ENCODE measurements at places on chromosomes 6 and 20.
A peak's percentile ranks its signal among the peaks of the same experiment; 100 is the strongest.

DNA sequence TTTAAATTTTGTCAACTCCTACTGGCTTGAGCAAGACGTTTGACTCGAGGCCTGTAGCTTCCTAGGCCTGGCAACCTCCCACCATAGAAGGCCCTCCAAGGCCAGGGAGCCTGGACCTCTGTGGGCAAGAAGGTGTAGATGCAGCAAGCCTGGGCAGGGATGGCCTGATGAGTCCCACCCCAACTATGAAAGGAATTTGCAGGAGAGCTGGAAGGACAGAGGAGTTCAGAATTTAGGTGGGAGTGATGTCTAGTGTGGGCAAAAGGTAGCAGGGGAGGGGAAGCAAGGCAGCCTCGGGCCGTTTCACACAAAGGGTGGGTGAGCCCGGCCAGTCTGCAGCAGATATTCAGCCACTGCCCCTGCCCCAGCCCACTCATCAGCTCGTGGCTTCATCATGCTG is 245.2 kb downstream of the CDH26 start:
- H3K27ac ChIP-seq = no peak overlapping the region
- no peak overlapping the region for H3K4me3 ChIP-seq
- no peaks in the 10 kb centered on the region for H3K36me3 ChIP-seq
- no peaks in the 10 kb centered on the region for H3K27me3 ChIP-seq
- no peak for DNase-seq

- H3K27ac ChIP-seq = peak overlapping the region; percentile 90
- H3K4me1 ChIP-seq = peaks cover 8% of the 10 kb centered on the region
These were observed 672 bp upstream of the UBE2V1 start for GRCh38 chr20:50113420-50114224.

- H3K27me3 ChIP-seq = no peaks in the 10 kb centered on the region
- H3K4me1 ChIP-seq = no peaks in the 10 kb centered on the region
- H3K4me3 ChIP-seq = no peak overlapping the region
- no peak for DNase-seq
These were observed 82.3 kb downstream of the SYNE1 start for GRCh38 chr6:152554851-152555250.

DNA sequence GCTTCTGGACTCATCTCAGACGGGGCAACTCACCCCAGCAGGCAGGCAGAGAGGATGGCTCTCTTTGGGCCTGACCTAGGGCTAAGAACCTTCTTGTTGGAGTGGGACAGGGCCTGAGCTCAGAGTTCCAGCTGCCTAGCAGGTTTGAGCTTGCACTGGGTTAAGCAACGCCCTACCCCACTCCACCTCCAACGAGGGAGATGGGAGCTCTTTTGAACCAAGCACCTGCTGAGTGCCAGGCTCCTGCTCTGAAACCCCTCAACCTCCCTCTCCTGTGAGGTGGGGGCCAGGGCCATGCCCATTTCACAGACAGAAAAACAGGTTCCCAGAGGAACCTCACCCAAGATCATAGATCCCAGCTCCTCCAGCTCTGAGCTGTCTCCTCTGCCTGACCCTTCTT is 54.3 kb downstream of the SNAI1 start:
- H3K27me3 ChIP-seq = no peaks in the 10 kb centered on the region
- no peak overlapping the region for H3K4me3 ChIP-seq
- no peaks in the 10 kb centered on the region for H3K4me1 ChIP-seq
- no peak for DNase-seq

DNA sequence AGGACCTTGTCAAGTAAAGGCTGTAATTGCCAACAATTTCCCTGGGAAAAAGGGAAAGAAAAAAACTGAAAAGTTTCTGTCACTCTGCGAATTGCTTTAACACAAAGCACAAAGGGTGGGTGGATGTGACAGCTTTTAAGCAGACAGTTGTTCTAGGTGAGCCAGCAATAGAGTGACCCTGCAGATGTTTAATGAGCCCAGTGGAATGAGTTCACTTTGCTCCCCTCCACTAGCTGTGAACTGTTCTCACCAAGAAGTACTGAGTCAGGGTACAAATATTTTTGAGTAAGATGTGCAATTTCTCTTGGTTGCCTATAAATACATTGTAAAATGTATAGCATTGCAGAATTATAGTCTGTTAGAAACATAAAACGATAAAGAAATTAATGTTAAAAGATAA is 26.2 kb upstream of the LRRC1 start:
- no peaks in the 10 kb centered on the region for H3K36me3 ChIP-seq
- no peak for DNase-seq
- no peak overlapping the region for H3K27ac ChIP-seq
- no peaks in the 10 kb centered on the region for H3K27me3 ChIP-seq
- H3K4me1 ChIP-seq = no peaks in the 10 kb centered on the region

DNA sequence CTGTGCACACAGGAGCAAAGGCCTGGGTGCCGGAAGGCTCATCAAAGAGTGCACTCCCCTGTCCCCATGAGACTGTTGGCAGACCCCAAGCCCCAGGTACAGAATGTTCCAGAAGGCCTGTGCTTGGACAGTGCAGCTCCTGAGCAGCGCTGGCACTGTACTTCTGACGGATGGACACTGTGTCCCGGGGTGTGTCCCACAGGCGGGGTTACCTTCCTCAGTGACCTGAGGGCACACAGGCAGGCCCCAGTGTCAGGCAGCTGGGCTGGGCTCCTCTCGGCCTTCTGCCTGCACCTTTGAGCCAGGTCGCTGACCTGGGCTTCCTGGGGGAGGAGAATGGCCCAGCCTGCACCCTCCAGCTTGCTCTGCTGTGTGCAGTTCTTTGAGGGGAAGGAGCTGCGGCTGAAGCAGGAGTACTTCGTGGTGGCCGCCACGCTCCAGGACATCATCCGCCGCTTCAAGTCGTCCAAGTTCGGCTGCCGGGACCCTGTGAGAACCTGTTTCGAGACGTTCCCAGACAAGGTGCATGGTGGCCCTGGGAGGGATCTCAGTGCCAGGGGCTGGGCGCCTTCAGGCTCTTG is 30.1 kb downstream of the PYGB start:
- H3K27ac ChIP-seq = no peak overlapping the region
- H3K4me1 ChIP-seq = no peaks in the 10 kb centered on the region
- H3K27me3 ChIP-seq = no peaks in the 10 kb centered on the region
- H3K4me3 ChIP-seq = no peak overlapping the region
- peak; percentile 14 for DNase-seq

DNA sequence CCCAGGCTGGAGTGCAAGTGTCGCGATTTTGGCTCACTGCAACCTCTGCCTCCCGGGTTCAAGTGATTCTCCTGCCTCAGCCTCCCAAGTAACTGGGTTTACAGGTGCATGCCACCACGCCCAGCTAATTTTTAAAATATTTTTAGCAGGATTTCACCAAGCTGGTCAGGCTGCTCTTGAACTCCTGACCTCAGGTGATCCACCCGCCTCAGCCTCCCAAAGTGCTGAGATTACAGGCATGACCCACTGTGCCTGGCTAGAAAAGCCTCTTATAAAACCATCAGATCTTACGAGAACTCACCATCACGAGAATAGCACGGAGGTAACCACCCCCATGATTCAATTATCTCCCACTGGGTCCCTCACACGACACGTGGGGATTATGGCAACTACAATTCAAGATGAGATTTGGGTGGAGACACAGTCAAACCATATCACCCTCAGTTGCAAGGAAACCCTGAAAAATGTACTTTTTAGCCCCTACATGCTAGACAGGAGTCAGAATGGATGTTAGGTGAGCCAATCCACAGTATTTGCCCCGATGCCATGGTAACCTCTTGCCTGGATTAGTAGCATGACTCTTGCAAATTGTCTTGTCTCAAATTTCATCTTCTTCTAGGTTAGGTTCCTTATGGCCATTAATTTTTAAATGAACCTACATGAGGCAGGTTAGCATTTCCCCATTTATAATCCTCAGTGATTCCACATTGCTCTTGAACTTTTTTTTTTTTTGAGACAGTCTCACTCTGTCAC is 17.1 kb upstream of the SASH1 start:
- no peaks in the 10 kb centered on the region for H3K27me3 ChIP-seq
- H3K36me3 ChIP-seq = no peaks in the 10 kb centered on the region
- no peak for DNase-seq

Measured in uterus (tissue), 4 donors.